Stimulated activated CD8-positive, alpha-beta memory T cell treated with anti-CD3 and anti-CD28 coated beads, Interleukin-4, amount 100 ng/mL, for 4 hours (primary cell): ENCODE measurements at places on chromosomes 16 and 17.

DNA sequence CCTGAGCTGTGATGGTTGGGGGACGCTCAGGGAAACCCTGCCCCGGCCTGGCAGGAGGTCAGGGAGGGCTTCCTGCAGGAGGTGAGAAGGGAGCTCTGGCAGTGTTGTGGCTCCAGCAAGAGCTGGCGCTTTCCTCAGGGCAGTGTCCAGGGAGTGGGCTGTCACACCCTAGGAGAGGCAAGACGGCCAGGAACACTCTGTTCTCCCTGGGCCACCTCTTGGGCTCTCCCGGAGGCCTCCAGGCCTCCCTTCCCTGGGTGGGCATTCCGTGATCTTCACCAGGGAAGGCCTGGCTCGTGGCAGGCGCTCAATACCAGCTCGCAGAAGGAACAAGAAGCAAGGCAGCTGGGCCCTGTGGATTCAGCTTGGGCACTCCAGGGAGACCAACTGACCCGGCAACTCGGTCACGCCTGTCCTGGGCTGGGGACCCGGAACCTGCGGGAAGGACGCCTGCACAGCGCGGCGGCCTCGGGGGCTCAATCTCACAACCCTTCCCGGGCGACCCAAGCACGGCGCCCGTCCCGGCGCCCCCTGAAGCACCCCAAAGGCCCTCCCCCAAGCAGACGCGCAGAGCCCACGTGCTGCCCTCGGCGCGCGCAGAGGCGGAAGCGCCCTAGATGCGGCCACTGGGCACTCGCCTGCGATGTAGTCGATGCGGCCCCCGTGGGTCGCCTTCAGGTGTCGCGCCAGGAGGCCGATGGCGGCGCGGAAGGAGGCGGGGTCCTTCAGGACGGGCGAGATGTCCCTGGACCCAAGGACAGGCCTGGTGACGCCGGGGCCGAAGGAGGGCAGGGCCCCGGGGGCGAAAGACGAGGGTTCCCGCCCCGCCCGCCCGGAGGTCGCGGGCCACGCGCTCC, 588 bp downstream of the APRT start:
- DNase-seq, result peak; percentile 53

DNA sequence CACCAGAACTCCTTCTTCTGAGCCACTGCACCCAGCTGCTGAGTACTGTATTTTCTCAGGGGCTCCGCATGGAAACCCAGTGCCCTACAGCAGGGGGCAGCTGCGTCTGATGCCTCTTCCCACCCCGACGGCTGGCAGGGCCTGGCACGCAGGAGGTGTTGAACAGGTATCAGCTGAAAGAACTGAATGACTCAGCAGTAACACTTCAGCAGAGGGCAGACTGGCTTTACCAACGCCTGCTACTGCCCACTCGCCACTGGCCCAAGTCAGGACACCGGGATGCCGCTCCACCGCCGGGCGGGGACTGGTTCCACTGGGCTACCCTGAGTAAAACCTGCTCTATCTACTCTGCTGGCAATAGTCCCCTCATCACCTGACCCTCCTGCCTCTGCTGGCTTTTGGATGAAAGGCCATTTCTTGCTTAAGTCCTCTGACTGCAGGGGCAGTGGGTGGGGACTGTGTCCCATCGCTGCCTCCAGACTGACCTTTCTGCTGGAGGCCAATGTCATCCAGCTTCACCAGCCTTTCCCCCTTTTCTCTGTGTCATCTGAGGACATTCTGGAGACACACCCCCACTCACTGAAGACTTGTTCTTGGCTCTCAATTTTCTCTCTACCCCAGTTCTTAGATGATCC, 100.4 kb upstream of the FA2H start:
- DNase-seq, result no peak

DNA sequence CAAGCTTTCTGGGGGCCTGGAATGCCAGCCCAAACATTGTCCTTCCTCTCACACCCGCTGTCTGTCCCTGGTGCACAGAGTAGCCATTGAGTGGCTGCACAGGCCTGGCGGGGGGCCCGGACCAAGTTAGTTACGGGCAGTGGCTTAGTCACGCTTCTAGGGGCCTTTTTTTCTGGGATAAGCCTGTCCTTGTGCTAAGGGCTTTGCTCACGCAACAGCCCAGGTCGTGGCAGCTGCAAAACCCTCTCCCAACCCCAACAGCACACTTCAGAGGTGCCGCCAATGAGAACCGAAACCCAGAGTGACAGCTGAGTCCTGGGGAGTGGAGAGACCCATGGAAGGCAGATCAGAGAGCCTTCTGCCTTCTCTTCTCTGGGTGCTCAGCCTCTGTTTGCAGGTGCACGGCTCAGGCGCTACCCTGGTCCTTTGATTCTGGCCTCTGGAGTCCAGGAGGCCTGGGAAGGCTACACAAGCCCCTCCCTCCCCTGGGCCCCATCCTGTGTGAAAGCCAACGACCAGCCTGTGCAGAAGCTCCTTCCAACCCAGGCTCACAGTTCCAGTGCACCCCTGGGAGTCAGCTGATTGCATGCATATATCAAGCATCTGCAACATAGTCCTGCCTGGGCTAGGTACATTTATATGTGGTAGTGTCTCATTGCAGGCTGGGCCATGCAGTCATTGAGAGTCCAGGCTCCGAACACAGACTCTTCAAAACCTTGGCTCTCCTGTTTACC, 9.1 kb downstream of the WSCD1 start:
- no peak for DNase-seq

- DNase-seq, result no peak
These were observed 5.2 kb upstream of the CDH8 start for GRCh38 chr16:62041401-62041800.

DNA sequence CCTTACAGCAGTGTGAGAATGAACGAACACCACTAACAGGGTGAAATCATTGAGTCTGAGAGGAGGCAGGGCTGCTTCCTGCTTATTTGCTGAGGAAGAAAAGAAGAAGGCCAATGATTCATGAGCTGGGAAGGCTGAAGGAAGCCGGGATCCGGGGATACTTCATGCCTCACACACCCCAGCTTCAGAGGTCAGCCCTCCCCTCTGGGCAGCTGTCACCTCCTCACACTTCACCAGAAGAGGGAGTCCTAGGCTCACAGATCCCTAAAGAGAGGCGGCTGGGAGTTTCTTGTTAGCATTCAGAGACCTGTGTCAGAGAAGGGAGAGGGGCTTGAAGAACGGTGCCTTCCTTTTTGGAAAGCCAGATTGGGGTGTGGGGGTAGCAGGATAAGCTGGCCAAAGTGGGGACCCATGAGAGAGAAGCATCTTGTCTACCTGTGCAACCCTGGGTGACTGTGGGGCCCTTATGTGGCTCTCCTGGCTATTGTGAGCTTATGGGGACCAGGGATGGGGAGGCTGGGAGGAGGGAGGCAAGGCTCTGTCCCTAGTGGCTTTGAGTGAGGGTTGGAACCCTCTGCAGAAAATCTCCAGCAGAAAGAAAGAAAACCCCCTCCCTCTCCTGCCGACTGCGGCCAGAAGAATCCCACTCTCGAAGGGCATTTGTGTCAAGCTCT, 94.6 kb downstream of the RGS9 start:
- no peak for DNase-seq

GRCh38 chr16:27103954-27104353, 37.2 kb downstream of the C16orf82 start:
- no peak for DNase-seq

- DNase-seq, result no peak
These were observed 23.3 kb upstream of the CCR7 start for GRCh38 chr17:40588552-40588951.

DNA sequence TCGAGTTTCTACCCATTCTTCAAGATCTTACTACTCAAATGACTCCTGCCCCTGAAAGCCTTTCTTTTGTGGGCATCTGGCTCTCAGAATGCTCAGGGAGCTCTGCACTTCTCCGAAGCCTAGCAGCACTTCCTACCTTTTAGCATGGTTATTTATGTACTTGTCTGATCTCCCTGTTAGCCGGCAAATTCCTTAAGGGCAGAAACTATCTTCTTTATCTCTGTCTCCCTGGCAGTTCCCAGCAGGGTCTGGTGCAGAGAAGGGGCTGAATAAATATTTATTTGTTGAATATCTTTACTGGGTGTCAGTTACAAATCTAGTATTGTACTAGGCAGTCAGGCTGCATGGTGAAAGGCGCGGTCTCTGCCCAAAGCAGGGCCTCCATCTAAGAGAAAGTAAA, 30.7 kb downstream of the TMEM132E start:
- no peak for DNase-seq

DNA sequence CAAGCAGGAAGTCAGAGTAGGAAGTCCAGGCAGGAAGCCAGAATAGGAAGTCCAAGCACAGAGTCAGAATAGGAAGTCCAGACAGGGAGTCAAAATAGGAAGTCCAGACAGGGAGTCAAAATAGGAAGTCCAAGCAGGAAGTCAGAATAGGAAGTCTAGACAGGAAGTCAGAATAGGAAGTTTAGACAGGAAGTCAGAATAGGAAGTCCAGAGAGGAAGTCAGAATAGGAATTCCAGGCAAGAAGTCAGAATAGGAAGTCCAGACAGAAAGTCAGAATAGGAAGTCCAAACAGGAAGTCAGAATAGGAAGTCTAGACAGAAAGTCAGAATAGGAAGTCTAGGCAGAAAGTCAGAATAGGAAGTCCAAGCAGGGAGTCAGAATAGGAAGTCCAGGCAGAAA, 105.3 kb upstream of the C16orf82 start:
- no peak for DNase-seq

DNA sequence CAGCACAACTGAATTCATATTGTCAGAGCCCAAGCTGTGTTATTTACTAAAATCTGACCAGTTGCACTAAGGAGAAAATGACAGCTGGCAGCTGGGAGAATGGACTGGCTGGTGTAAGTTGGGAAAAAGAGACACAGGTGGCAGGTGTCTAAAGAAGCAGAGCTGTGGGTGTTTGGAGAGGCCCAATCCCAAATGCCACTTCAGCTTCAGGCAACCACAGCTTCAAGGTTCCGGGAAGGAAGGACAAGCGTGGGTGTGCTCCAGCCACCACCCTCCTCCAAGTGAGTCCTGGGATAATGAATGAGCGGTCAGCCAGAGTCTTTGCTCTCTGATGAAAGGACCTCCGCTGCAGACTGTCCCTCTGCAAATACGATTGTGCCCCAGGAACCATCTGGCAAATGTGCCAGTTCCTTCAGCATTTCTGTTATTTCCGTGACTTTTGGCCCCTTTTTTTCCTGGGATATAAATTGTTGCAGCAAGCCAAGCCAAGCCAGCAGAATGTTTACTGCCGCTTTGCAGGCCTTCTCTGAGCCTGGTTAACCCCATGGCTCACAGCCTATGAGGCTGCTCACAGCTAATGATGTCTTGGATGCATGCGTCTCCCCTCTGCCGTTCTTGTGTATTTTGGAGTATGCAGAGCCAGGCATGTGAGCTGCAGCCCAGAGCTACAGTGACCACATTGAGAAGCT, 9.5 kb upstream of the RHBDL3 start:
- DNase-seq, result no peak

DNA sequence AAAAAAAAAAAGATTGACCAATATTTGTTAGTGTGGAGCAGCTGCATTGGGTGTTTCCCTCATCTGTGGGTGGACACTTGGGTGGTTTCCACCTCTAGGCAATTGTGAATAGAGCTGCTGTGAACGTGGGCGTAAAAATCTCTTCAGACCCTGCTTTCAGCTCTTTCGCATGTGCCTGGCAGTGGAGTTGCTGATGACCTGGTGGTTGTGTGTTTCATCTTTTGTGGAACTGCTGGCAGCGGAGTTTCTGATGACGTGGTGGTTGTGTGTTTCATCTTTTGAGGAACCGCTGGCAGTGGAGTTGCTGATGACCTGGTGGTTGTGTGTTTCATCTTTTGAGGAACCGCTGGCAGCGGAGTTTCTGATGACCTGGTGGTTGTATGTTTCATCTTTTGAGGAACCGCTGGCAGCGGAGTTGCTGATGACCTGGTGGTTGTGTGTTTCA, 21.4 kb downstream of the ZC3H18 start:
- no peak for DNase-seq

DNA sequence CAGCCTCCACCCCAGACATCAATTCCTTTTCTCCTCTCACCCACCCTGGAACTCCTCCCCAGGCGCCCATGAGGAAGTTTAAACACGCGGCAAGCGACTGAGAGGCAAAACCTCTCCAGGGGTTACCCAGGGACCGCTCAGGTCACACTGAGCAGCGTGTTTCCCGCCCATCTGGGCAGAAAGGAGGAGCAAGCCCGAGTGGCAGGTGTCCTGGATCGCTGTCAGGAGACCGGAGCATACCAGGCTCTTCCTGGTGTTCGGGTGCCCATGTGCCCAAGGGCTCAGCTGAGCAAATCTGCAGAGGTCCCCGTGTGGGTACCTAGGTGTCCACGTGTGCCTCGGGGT, 491 bp downstream of the SLC25A19 start:
- peak; percentile 16 for DNase-seq
